Activated T-helper 1 cell treated with anti-CD3 and anti-CD28 coated beads, Interleukin-2, amount 50 U/mL, for 16 hours (primary cell): ENCODE measurements at places on chromosomes 3 and 15.

DNA sequence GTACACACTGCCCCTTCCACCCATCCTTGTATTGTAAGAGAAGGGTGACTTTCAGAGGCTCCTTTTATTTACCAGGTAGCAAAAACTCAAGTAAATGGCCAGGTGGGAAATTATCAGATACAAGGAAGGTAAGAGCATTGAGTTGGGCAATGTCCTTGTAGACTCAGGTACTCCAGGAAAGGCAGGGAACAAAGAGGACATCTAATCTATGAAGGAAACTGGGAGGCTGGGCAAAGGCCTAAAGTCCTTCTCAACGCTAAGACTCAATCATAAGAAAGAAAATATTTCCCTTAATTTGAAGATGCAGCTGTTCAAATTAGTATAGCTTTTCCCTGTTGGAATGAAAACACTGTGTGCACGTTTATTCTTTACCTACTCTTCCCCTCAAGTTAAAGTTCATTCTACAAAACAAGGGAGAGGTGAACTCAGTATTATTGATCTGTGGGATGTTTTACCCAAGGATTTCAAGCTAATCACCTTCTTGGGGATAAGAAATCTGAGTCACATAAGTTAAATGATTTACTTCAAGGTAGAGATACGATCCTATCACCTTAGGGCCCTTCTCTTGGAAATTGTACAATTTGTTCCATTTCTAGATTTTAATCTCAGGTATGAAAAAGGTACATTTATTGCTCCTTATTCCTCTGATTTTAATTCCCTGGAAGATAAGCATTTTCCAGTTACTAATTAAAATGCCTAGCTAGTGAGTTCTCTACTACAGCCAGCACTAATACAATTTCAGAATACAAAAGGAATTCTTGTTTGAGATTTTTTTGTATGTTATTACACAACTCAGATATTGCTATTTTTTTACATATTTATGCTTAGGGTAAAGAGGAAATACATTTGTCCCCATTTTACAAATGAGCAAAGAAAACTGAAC, 80.6 kb downstream of the PLD1 start:
- no peak for DNase-seq

- no peak for DNase-seq
These were observed 24.5 kb downstream of the CD86 start for GRCh38 chr3:122079524-122080206.

DNA sequence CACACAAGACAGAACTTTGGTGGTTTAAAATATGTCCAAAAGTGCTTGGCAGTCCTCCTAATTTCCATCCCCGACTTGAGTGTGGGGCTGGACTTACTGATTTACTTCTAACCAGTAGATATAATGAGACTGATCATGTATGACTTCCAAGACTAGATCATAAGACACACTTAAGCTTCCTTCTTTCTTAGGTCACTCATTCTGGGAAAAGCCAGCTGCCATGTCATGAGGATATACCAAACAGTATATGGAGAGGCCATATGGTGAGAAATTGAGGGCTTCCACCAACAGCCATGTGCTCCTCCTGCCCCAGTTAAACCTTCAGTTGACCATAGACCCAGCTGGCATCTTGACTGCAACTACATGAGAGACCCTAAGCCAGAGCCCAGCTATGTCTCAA, 282.8 kb upstream of the PROK2 start:
- no peak for DNase-seq

GRCh38 chr3:98807561-98807960, 44.4 kb downstream of the ST3GAL6 start:
- no peak for DNase-seq

DNA sequence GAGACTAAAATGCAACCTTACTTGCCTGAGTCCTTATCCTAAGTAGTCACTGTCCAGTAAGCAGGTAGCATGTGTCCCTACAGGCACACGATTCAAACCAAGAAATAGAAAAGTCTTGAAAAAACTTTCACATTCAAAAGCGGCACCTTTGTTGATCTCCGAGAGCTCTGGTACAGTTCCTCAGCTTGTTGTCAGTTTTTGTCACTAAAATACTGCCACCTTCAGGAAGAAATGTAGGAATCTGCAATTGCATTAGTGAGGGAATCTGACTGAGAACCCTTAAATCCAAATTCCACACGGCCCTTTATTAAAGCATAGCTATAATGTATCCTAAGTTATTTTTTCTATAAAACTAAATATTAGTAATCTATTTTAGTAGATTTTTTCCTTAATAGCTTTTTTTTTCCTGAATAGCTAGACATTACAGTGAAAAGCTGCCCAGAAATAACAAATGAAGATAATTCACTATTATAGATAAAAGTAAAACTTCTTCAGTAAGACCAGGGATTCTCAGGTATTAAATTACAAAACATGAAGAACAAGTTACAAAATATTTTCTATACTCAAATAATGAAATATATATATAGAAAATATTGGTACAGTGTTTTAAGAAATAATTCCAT, 44.0 kb downstream of the CCDC54 start:
- DNase-seq, result no peak

DNA sequence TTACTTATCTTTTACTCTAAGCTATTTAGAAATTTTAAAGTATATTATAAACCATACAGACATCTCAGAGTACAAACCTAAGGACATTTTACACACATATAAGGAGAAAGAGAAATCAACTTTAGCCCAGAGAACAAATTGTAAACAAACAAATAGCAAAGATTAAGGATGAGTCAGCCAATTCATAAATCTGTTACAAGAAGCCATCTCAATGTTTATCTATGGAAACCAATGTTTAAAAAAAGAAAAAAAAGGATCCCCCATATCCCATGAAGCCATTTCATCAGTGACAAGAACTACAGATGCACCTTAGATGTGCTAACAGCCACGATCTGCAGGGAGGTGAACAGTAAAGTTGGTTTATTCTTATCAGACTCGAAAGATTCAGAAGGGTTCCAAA, 437.1 kb downstream of the SHQ1 start:
- no peak for DNase-seq

DNA sequence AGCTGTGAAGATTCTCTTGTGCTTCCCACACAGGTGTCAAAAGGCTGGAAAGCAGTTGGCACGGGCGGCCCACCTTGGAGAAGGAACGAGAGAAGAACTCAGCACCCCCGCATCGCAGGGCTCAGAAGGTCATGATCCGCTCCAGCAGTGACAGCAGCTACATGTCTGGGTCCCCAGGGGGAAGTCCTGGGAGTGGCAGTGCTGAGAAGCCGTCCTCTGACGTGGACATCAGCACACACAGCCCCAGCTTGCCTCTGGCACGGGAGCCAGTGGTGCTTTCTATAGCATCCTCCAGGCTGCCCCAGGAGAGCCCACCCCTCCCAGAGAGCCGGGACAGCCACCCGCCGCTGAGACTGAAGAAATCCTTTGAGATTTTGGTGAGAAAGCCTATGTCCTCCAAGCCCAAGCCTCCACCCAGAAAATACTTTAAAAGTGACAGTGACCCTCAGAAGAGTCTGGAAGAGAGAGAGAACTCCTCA, 31.4 kb downstream of the STARD5 start:
- no peak for DNase-seq

DNA sequence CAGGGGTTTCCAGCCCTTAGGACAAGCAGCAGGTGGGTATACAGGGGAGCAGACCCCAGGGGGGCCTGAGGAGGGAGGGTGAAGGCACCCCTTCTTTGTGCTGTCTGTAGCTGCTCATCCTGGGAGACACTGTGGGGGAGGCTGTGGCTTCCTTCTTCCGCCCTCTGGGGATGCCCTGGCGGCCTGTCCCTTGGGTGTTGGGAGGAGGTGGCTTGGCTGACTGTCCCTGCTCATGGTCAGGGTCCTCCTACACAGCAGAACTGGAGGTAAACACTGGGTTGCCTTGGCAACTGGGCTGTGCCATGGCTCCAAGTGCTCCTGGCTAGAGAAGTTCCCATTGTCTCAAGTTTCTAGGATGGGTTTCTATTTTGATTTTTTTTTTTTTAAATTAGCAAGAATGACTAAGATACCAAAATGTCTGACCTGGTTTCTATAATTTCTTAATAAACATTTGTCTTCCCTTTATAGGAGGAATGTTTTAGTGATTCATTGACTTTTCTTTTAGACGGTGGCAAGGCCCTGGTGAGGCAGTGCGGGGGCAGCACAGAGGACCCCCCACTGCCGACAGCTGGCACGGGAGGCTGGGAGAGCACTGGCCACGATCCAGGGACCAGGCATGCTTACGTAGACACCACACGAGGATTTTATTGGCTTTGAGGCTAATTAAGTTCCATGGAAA, 12.4 kb downstream of the KLF13 start:
- no peak for DNase-seq

DNA sequence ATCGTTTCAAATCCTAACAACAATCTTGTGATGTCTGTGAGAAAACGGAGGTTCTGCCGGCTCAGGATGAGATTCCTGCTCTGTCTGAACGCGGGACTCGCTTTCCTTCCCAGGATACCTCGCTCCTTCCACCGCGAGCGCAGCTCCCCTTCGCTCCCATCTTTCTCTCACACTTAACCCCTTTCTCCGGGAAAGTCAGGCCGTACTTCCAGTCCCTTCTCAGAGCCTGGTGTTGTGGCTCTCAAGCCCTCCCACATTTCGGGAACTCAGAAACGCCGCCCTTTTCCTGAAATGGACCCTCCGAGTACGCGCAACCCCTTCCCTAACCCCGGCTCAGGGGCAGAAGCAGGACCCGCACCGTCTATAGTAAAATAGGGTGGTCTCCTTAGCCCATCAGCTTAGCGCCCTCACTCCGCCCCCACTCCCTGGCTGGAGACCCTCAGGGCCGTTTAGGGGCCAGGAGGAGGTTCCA, 378 bp upstream of the FEM1B start:
- no peak for DNase-seq

- DNase-seq, result no peak
These were observed 469.9 kb downstream of the GBE1 start for GRCh38 chr3:81291586-81291985.

- DNase-seq, result no peak
These were observed 215.6 kb upstream of the RBMS3 start for GRCh38 chr3:29065211-29065785.

DNA sequence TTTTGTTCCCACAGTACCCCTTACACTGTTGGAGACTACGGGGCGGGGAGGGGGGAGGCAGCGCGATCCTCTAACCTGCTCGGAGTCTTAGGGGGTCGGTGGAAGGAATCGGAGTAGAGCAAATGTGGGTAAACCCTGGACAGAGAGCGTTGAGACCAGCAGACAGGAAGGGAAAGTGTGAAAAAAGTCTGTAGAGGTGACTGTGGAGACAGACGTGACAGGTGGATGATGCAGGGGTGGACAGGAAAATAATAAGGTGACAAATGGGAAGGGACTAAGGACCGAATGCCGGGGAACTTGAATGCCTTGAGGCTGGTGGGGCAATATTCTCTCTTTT, 424 bp downstream of the EAF2 start:
- DNase-seq, result no peak

- no peak for DNase-seq
These were observed 829 bp downstream of the SELENOT start for GRCh38 chr3:150603980-150604319.

DNA sequence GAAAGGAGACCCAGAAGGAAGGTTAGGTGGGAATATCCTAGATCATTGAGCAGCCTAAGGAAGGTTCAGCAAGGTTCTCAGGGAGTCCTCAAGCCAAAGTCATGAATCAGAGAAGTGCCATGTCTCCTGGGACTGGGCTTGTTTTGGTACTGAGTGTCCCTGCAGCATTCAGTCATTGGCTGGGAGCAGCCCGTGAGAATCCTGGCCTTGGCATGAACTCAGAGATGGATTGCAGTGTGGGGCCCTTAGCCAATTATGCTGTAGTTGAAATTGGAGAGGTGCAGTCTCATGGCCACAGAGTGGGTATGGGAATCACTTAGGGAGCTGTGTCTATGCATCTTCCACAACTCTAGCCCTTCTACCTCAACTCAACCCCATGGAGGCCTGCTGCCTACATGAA, 17.0 kb upstream of the PPM1L start:
- no peak for DNase-seq

GRCh38 chr3:67497746-67498145, 156.7 kb downstream of the SUCLG2 start:
- no peak for DNase-seq

DNA sequence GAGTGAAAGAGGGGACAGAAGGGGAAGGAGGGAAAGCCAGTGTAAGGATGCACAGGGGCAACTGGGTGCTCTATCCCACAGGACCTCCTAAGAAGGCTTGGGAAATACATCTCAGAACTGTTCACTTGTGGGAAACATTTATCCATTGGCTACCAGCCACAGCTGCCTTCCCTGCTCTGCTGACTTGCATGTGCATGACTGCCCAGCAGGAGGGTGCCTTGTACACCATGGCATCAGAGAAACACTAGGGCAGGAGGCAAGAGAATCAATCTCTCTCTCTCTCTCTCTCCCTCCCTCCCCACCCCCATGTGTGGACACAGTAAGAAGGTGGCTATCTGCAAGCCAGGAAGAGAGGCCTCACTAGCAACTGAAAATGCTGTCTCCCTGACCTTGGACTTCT, 62.9 kb upstream of the ZBTB38 start:
- no peak for DNase-seq

DNA sequence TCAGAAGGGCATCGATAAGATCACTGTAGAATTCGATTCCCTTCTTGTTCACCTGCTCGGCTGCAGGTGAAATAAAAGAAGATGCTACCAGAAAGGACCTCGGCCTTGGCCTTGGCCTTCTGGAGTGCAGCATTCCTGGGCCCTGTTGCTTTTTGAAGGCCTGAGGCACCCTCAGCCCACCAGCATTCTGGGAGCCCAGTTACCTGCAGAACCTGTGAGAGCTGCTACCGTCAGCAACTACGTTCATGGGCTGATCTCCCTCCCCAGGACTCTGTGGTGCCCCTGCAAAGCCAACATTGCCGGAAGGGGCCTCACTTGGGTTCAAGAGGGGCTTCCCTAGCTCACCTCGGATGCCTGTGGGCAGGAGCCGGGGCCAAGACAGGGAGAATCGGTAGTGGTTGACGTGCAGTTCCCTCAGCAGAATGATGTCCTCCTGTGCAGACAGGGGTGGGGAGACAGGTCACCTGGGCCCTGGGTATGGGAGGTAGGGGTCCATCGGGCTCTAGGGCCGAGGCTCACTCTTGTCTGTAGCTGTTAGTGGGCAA, 2.2 kb downstream of the LCTL start:
- DNase-seq, result no peak

DNA sequence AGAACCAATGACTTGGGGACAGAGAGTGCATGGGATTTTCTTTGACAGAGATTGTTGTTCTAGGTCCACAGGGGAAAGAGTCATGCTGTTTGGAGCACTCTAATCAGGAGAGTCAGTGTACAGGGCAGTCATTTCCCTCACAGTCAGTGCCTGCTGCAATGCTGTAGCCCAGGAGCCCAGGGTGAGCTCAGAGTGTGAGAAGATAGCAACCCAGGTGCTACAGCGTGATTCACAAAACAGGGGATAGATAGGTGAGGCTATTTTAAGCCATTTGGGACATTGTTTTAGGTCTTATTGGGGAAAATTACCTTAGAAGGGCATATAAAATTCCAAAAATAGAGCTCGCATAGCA, 37.3 kb downstream of the LNP1 start:
- no peak for DNase-seq

DNA sequence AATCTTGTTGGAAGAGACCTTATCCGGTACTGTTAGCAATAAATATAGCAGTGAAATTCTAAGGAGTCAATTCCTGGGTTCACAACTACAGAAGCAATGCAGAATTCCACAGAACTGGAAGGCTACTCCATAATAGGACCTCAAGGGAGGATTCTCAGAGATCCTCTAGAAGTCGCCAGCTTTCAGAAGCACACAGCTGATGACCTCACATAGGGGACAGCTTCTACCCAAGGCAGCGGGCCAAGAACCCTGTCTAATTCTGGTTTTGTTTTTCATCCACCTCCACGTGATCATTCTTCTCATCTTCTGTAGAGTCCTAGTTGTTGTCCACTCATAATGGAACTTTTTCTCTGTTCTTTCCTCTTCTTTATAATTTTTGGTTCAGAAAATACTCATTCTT, 99.4 kb downstream of the ERC2 start:
- DNase-seq, result no peak
